ENCODE measurements at places on chromosomes 4 and X.

DNA sequence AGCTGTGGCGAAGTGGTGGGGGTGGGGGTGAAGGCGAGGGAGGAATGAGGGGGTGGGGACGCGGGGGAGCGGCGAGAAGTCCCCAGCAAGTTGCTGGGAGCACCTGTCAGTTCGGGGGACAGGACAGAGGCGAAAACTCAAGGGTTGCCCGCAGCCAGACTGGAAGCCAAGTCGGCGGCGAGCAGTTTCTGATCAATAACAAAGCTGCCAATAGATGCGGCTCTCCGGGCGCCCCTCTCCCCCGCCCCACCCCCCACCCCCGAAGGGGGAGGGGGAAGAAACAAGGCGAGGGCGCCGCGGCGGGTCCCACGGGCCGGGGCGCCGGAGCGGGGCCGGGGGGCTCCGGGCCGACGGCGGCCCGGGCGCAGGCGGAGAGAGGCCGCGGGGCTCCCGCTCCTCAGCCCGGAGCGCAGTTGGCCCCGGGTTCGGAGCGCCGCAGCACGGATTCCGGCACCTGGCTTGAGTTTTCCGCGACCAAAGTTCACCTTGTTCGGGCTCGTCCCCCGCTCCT lies 379 bp downstream of the PDGFC start:
- DNase-seq = no peak

GRCh38 chrX:136585960-136586359 lies 53.9 kb downstream of the VGLL1 start:
- no peak for DNase-seq

GRCh38 chr4:3437582-3437936 lies 4.2 kb upstream of the HGFAC start:
- no peak for DNase-seq

DNA sequence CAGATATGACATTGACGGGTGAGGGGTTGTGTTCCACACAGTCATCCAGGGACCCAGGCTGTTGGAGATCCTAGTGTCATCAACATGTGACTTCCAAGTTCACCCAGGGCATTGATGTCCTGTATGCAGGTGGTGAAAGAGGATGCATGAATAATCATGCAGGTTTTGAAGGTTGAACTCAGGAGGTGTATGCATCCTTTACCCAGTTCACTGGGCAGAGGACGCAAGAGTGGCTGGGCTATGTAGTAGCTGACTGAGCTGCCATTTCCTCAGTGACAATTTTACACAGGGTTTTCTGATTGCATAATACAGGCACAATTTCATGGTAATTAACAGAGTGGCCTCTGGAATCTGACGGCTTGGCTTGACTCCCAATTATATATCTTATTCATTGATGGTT lies 323.0 kb downstream of the HS3ST1 start:
- DNase-seq = no peak

- DNase-seq = no peak
These were observed 76.8 kb downstream of the DCHS2 start for GRCh38 chr4:154414796-154415195.

GRCh38 chrX:150730719-150731118 lies 37.5 kb downstream of the MTMR1 start:
- DNase-seq = no peak

DNA sequence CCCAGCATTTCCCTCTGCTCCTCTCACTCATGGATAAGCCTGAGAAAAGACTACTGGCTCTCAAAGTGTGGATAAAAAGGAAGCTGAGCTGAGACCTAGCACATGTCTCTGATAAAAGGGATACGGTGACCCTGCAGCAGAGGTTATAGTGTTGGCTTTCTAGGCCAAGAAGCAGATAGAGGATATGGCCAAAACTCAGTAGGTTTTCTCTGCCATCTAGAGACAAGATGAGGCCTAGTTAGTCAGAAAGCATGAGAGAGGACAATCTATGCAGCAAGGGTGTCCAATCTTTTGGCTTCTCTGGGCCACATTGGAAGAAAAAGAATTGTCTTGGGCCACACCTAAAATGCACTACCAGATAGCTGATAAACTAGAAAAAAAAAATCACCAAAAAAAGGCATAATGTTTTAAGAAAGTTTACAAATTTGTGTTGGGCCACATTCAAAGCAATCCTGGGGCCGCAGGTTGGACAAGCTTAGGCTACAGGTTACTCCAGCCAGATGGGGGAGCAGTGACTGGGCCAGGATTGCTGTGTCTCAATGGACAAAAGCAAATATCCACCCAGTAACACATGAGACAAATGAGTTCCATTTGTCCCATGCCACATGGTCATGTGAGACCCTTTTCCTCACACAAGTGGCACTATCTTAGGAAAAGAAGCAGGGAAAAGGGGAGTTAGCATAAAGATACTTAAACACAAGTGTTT lies 411.4 kb downstream of the INPP4B start:
- DNase-seq = no peak

GRCh38 chr4:89111833-89112563 lies 665 bp downstream of the TIGD2 start:
- no peak for DNase-seq

DNA sequence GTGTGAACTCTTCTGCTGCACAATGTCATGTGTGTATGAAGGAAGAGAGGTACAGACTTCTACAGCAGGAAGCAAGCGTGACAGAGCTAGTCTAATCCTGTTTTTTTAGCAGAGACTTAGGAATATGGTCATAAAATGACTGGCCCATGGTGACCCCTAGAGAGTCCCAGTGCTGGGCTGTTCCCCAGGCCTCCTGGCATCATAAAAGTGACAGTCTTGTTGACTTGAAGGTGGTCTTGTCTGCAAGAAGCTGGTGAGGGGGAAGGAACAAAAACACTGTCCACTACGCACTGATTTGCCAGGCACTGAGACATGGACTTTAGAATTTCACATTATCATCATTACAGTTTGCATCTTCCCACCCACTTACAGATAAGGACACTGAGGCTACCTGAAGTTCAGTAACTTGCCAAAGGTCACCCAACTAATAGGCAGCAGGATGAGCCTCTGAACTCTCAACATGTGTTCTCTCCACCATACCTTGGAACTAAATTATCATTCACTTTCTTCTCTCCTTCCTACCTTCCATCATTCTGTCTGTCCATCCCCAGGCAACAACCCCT lies 63.0 kb downstream of the HADH start:
- no peak for DNase-seq

- DNase-seq = no peak
These were observed 115.0 kb downstream of the AGTR2 start for GRCh38 chrX:116285501-116285900.

DNA sequence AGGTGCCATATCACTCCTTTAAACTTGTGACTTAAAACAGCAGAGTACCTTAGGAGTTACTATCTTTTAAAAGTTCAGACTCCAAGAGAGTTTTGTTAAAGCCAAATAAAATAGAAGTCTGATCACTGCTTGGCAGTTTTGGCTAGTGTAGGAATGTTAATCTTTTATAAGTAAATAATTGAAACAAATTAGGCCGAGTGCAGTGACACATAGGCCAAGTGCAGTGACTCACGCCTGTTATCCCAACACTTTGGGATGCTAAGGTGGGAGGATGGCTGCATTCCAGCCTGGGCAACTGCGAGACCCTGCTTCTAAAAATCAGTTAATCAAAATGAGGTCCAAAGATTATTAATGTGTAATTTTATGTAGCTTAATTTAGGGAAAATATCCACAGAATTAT lies 37.2 kb downstream of the WDR44 start:
- no peak for DNase-seq

GRCh38 chrX:148381603-148382002 lies 118.8 kb upstream of the AFF2 start:
- DNase-seq = no peak

DNA sequence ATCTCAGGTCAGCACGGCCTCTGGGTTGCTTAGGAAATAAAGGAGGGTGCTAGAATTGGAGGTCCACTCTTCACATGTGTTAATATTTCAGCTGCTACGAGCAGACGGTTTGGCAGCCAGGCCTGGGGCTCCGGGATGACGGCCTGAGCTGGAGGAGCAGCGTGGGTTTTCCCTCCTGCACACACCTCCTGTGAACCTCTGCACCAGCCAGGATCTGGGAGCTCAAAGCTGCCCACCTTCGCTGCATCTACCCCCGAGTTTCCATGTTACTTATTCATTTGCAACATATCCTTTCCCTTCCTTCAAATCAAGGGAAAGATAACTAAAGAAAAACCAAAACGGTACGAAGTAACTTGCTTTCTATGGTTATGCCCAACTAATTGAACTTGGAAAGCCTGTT lies 13.6 kb downstream of the STOX2 start:
- no peak for DNase-seq

DNA sequence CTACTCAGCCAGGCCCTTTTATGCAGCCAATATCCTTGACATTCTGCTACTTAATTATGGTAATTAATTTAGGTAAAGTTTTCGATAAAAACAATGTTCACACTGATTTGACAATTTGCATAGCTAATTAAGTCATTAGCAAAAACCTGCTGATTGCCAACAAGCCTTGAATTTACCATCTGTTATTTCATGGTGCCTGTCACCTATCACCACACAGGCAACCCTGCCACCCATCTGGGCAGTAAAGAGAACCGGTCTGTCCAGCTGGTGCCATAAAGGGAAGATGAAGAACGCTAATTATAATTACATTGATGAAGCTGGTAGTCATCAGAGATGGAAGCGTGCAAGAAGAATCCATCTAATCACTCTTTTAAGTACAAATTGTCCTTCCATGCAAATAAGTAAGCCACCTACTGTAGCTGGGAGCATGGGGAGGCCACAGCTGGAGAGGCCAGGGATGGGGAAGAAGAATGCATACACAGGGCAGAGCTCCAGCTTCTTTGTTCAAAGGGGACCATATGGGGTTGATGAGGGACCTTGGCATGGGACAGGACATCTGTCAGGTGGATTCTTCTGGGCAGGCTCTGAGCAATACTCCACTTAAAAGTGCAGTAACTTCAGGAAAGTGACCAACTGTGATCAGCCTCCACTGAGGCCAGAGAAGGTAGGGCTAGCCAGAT lies 277.3 kb upstream of the TAPT1 start:
- no peak for DNase-seq

DNA sequence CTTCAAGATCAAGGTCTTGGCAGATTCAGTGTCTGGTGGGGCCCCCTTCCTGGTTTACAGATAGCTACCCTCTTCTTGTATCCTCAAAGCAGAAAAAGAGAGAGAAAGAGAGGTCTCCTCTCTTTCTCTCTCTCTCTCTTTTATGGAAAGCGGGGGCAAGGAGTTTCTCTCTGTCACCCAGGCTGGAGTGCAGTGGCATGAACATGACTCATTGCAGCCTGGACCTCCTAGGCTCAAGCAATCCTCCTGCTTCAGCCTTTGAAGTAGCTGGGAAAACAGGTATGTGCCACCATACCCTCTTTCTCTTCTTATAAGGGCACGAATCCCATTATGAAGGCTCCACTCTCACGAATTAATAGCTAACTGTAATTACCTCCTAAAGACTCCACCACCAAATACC lies 20.2 kb downstream of the RAB9B start:
- DNase-seq = no peak

DNA sequence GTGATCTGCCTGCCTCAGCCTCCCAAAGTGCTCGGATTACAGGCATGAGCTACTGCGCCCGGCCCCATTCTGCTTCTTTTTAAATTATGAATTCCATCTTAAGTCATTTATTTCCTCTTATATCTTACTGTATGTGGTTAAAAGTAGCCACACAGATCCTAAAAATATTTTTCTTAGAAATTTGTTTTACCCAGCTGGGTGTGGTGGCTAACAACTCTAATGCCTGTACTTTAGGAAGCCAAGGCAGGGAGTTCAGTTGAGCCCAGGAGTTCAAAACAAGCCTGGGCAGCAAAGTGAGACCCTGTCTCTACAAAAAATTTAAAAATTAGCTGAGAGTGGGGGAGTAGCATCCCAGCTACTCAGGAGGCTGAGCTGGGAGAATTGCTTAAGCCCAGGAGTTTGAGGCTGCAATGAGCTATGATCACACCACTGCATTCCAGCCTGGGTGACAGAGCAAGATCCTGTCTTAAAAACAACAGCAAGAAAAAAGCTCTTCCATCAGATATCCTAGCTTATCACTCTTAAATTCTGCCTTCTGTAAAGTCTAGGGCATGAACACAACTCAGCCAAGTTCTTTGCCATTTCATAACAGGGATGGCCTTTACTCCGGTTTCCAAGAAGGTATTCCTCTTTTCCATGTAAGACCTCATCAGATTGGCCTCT lies 15.1 kb upstream of the AFF1 start:
- no peak for DNase-seq

DNA sequence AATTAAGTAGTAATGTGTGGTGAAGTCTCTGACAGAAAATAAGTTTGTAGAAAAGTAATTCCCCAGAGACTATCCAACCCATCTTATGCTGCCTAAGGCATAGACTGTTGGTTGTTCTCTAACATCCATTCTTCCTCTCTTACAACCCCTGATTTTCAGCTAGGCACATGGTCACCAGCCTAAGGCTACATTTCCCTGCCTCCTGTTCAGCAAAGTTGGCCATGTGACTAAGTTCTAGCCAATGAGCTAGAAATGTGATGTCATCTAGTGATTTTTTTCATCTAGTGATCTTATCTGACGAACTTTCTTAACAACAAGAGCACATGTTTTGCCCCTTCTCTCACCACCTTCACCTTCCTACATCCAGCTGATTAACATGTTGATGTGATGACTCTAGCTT lies 102.3 kb upstream of the S100G start:
- DNase-seq = no peak

- DNase-seq = peak; percentile 35
These were observed 578 bp downstream of the DCUN1D4 start for GRCh38 chr4:51843309-51844152.

DNA sequence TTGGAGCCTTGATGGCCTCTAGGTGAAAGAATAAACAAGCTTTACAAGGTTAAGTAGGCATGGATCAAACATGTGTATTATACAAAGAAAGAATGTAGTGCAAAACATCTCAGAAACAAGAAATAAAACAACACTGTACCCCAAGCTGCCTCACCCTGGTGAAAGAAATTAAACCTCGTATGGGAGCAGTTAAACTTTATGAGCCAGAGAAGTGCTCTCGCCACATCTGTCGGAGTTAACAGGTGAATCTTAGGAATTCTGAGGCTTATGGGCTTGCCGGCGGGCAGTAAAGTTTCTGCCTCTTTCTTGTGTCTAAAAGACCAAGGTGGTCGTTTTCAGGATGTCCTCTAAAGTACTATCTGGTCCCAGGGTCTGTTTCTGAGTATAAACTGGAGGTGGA lies 34.0 kb upstream of the ARSH start:
- DNase-seq = no peak

- DNase-seq = no peak
These were observed 39.2 kb upstream of the USP9X start for GRCh38 chrX:41045960-41046567.

- DNase-seq = peak; percentile 2
These were observed 144.6 kb upstream of the NOCT start for GRCh38 chr4:138870737-138871554.

GRCh38 chr4:36027203-36027602 lies 217.1 kb downstream of the ARAP2 start:
- DNase-seq = no peak

- no peak for DNase-seq
These were observed 2.3 kb downstream of the FAM47C start for GRCh38 chrX:37010496-37010895.

GRCh38 chrX:17597836-17598439 lies 139.4 kb upstream of the SCML1 start:
- no peak for DNase-seq

GRCh38 chr4:4594285-4594920 lies 52.6 kb upstream of the STX18 start:
- no peak for DNase-seq

- DNase-seq = no peak
These were observed 35.5 kb upstream of the PARM1 start for GRCh38 chr4:74897386-74897785.

- no peak for DNase-seq
These were observed 201.3 kb upstream of the GNPDA2 start for GRCh38 chr4:44927399-44928380.

- DNase-seq = no peak
These were observed 196.8 kb upstream of the ATP6AP2 start for GRCh38 chrX:40383969-40384368.

Data from activated effector memory CD4-positive, alpha-beta T cell treated with Interleukin-2 at 50 U/mL for 16 hours (primary cell).